ENCODE measurements at places on chromosomes 4 and X.

DNA sequence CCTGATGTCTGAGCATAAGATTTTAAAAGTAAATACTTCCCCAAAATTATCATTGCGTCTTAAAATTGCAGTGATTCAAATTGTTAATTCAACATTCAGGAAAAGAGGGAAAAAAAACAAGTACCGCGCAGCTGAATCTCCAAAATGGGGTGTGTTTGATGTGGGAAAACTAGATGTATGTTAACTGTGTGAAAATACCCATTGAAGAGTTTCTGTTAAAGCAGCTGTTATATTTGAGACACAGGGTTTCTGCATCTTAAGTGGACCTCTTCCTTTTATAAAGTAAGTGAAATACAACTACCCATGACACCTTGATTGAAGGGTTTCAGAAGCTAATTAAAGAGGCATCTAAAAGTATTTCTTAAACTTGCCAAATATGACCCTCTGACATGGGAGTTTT lies 1186.1 kb downstream of the NLGN4X start:
- no peak for DNase-seq

DNA sequence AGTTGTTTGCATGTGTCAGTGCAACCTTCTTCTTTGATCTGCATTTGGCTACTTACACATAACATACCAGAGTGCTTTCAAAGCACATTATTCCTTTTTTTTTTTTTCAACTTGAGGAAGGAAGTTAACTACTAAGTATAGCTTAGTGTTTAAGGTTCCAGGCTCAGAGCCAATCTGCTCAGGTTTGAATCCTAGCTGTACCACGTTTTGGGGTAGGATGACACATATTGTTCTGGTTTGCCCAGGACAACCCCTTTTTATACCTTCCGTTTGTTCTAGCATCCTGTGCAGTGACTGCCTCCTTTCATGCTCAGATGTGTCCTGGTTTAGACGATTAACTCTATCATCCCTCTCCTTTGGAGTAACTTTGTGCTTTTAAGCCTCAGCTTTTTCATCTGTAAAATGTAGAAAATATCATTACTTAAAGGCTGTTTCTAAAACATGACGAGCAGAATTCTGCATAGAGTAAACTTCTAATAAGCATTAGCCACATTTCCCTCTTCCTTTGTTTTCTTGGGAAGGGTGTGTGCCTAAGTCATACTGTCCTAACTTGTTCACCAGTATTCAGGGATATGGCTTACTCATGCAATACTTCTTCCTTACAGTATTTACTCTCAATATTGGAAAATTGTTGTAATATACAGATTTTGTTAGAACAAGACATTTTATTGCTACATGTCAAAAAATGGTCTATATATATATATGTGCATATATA lies 281.3 kb downstream of the C4orf33 start:
- no peak for DNase-seq

DNA sequence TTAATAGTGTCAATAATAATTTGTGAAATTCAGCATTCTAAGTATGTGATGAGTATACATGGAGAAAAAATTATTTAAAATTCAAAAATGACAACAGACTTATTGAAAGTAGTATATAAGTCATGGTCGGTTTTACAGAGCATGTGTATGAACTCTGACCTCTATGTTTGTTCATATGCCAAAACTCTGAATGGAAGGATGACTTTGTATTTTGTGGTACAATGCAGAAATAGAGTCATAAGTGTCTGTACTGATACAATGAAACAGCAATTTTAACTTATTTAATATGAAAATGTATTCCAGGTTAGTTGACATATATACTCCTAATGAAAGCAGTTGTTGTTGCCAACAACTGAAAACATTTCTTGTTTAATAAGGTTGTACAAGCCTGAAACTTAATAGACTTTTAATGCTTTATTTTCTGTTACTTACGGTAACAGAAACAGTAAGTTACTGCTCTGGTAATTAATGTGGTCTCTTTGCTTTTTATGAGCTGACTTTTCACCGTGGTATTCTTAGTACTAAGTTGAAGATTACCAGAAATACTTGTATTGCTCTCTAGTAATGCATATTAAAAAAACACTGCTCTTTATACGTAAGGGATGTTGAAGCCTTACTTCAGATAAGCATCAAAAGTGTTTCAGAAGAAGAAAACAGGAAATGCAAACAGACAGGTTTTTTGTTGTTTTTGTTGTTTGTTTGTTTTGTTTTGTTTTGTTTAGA lies 1.9 kb downstream of the UBE2K start:
- no peak for DNase-seq

GRCh38 chr4:15654593-15655222 lies 449 bp downstream of the FBXL5 start:
- no peak for DNase-seq

- no peak for DNase-seq
Observed at GRCh38 chr4:38324861-38325628, 339.0 kb upstream of the KLF3 start.

DNA sequence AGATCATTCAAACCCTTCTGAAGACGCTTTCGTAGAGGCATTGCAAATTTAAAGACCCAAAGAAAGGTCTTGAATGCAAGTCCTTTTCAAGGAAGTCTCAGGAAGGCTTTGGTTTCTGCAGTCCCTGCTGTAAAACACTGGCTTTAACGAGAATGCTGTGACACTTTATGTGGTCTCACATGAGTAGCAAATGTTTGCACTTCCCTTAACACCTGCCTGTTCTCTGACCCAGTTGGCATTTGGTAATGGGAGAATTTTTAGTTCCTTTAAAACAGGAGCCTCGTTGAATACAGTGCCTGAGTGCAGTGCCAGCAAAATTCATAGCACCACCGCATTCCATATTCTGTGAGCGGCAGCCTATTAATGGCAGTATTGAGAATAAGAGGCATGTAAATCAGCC lies 330.5 kb upstream of the PRKX start:
- no peak for DNase-seq

DNA sequence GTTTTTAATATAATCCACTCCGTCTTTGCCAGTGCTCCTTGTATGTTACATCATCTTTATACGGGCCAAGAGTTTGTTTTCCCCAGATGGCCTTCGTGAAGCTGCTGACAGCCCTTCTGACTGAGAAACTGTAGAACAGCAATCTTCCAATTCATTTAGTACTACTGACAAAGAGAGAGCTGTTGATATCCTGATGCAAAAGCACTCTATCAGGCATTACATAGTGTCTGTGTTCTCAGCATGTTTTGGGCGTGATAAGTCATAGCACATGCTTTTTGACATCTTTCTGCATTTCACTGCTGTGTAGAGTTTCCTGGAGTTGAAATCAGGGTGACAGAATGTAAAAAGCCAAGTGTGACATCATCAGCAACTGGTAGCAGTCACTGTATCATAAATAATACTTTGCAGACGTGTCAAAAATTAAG lies 746.3 kb upstream of the FAM241A start:
- DNase-seq: peak; percentile 58

GRCh38 chr4:153507310-153508073 lies 41.3 kb downstream of the TMEM131L start:
- DNase-seq: no peak

DNA sequence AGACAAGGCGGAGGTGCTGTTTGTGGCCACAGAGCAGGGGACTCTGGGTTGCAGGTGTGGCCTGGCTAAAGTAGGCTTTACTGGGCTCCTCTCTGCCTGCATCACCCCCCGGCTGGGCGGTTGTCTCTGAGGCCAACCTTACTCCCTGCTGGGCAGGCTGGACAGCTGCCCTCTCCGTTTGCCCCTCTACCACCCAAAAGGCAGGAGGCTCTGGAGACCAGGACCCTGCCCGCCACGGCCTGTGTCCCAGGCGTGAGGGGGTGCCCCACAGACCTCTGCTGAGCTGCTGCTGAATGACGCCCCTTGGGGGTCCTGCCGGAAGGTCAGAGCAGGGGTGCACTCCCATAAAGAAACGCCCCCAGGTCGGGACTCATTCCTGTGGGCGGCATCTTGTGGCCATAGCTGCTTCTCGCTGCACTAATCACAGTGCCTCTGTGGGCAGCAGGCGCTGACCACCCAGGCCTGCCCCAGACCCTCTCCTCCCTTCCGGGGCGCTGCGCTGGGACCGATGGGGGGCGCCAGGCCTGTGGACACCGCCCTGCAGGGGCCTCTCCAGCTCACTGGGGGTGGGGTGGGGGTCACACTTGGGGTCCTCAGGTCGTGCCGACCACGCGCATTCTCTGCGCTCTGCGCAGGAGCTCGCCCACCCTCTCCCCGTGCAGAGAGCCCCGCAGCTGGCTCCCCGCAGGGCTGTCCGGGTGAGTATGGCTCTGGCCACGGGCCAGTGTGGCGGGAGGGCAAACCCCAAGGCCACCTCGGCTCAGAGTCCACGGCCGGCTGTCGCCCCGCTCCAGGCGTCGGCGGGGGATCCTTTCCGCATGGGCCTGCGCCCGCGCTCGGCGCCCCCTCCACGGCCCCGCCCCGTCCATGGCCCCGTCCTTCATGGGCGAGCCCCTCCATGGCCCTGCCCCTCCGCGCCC lies 920 bp downstream of the HTT-AS start:
- no peak for DNase-seq

DNA sequence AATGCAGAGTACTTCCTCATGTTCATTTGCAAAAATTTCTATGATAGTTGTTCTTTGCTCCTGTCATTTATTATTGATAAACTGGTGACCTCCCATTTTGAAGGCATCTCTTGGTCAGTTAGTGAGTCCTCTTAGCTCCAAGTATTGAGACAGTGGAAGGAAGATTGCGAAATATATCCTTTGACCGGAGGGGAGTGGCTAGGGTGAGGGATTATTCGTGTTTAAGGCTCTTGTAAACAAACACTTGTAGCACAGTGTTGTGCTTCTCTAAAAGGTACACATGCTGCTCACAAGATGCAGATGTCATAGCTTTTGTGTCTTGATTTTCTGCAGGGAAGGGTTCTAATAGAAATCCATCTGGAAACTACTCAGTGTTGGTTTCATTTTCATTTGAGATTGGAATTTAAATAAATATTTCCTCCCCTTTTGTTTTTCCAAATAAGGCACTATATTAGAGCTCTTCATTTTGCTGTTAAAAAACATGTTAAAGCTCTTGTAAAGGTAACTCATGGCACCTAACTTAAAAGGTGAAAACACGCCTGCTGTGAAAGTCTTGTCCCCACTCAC lies 21.8 kb downstream of the TXLNG start:
- DNase-seq: no peak

DNA sequence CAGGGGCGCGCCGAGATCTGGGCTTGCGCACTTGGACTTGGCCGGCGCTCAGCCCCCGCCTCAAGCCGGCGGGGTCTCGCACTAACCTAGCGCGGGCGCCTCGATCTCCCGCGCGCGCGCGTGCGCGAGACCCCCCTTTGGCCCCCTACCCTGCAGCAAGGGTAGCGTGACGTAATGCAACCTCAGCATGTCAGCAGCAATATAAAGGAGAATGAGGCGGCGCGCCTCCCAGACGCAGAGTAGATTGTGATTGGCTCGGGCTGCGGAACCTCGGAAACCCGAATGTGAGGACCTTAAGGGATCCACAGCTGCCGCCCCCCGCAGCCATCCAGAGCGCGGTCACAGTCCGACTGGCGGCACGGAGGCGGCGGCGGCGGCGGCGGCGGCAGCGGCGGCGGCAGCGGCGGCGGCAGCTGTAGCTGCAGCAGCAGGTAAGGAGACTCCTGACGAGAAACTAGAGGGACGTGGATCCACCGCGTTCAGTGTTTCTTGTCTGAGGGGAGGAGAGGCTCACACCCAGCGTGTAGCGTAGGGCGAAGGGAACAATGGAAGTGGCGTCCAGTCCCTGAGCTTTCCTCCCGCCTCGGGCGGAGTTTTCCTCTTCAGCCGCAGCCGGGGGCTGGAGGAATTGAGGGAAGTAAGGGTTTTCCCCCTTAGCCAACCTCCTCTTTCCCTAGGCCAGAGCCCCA lies at the start of the genes SATL1 and ZNF711:
Gene SATL1 (minus strand): TSS at position 19 of the 689 bp plus-strand sequence. CDS start 134,811 bp downstream, outside the sequence.
Gene ZNF711 (plus strand): TSS at position 231 of the 689 bp plus-strand sequence. CDS start 3,582 bp downstream, outside the sequence.
- DNase-seq: peak; percentile 68

GRCh38 chr4:6539009-6539764 lies 35.8 kb upstream of the MAN2B2 start:
- no peak for DNase-seq

DNA sequence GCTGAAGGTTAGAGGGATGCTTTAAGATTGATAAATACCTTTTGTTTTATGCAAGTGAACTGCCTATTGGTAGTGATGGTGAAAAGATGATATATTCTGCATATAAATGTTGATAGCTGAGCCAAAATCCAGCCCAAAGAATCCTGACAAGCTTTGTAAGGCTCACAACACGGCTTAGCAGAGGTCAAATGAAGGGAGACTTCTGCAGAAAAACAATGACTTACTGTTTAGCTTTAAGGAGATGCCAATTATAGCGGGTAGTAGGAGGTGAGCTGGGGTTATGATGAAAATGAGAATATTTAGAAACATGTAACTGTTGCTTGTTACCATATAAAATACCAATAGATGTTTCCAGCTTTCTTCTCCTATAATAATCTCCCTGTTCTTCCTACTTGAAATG lies 97.1 kb downstream of the AFF1 start:
- no peak for DNase-seq
